ENCODE measurements at places on chromosomes 4 and X.
A peak's percentile ranks its signal among the peaks of the same experiment; 100 is the strongest.

GRCh38 chr4:174352061-174352819 lies 68.5 kb downstream of the CEP44 start:
- no peak for DNase-seq

GRCh38 chr4:111228396-111228795 lies 605.5 kb upstream of the PITX2 start:
- DNase-seq: no peak

DNA sequence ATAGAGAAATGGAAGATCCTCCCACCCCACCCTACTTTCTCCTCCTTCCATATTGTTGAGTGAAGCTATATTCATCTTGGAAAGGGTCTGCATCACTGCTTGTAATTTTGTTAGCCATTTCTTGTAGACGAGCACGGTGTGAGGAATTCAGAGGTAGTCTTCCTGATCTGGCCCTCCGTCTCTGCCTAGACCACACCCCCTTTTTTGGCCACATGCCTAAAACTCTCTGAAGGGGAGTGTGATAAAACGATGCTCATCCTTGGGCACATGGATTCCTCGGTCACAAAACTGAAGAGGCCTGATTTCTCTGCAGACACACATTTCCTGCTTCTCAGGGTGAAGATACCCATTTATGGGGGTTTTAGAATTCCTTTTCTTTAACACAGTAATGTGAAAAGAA lies 182.8 kb downstream of the LARP7 start:
- DNase-seq: no peak

- no peak for DNase-seq
Measured at GRCh38 chr4:186566068-186566467, 10.7 kb upstream of the MTNR1A start.

- DNase-seq: no peak
Measured at GRCh38 chr4:182944484-182945213, 27.5 kb upstream of the DCTD start.

- DNase-seq: peak; percentile 14
Measured at GRCh38 chr4:141132709-141133145, 542 bp downstream of the RNF150 start.

DNA sequence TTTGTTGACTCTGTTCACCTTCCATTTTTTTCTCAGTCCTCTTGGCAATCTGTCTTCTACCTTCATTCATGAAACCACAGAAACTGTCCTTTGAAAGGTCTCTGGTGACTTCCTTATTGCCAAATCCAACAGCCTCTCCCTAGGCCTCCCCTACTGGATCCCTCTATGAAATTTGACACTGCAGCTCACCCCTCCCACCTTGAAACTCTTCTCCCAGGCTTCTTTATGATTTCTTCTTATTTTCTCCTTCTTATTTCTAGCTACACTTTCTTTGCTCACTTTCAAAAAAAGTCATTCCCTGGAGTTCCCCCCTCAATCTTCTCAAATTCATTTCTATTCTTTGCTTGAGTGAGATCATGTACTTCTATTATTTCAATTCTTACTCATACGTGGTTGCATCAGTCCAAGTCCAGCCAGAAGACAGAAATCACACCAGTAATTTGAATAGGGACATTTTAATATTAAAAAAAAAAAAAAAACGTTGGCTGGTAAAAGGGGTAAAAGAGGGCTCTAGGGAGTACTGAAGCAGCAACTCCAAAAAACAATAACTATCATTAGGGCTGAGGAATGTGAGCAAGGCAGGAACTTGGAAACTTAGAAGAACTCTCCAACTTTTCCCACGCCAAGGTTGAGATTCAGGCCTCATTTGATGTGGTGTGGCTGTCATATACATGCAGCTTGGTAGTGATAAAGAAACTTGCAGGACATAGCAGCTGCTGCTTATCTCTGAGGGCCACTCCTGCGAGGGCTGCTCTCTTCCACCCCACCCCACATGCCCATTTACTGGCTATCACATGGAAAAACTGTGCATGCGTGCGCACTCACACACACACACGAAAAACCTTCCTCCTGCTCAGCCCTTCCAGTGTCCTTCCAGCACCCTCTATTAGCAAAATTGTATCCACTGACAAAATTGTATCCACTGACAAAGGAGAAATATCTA lies 169.8 kb upstream of the GALNT7 start:
- DNase-seq: no peak

- no peak for DNase-seq
Measured at GRCh38 chr4:165874072-165874790, 1.2 kb downstream of the TLL1 start.

Measured in stimulated activated CD4-positive, alpha-beta T cell treated with anti-CD3 and anti-CD28 coated beads, Interleukin-15, amount 100 ng/mL, for 24 hours (primary cell).